Activated effector memory CD4-positive, alpha-beta T cell treated with anti-CD3 and anti-CD28 coated beads, Interleukin-2, amount 50 U/mL, for 16 hours (primary cell): ENCODE measurements at places on chromosomes 6 and 20.

DNA sequence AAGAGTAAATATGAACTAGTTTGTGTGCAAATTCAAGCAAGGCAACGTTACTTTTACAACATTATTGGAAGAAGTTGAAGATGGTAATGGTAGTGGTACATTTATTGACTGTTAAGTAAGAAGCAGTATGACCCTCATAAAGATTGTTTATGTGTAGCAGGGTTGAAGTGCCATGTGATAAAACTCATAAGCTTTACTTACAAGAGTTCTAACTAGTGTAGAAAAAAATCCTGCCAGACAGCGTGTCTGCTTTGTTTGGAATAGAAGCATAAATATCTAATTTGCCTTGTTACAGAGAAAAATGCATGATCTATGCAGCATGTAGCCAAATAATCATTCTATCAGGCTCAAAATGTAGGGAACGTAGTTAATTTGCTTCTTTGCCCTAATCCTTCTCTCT lies 450.8 kb upstream of the SOX4 start:
- DNase-seq, result no peak

- DNase-seq, result no peak
Measured at GRCh38 chr6:169236545-169236944, 17.1 kb downstream of the THBS2 start.

- no peak for DNase-seq
Measured at GRCh38 chr6:3031857-3032640, 32.4 kb downstream of the NQO2 start.

DNA sequence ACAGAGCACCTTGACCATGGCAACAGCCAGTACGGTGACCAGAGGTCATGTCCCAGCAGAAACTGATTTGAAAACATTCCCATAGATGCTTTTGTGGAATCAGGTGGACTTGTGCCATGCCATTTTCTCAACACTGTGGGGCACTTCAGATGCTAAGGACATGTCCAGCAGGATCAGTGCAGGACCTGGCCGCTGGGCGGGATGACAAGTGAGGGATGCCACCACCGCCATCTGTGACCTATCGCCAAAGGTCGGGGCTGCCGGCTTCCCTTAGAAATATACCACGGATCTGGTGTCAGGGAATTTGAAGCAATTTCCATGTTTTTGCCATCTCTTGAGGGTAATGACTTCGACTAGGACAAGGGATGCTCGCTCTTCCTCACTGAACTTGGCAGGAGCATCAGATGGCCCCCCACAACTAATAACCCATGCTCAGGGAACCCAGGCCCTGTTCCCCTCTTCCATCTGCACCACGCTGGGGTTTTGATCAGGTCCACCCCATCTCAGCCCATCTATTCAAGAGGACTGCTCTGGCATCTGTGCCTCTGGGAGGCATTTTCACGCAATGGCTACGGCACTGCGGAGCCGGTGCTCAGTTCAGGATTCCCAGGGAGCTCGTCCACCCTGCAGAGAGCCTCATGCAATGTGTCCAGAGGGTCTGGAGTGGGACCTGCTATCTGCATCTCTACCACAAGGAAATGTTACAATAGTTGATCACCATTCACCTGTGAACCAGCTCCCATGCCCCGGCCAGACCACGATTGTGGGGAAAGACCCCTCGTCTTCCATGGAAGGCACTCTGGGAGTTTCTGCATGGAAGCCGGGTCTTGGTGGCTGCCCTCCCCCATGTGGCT lies 302.6 kb downstream of the TAF4 start:
- peak; percentile 34 for DNase-seq

- no peak for DNase-seq
Measured at GRCh38 chr6:131861381-131861780, 53.6 kb downstream of the ENPP1 start.

DNA sequence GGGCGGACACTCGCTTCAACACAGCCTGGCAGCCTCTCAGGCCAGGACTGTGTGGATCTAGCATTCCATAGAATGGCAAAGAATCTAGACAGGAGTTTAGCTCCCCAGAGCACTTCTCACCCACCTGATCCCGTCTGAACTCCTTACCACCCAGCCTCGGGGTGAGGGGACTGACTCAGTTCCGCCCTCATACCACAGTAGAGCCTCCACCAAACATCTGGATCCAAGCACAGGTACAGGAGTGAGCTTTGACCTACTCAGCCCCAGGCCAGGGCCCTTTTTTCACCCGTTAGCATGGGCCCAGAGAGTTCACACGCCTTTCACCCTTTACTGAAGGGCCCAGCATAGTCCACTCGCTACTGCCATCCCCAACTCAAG lies 715 bp downstream of the PSMF1 start:
- DNase-seq, result no peak

DNA sequence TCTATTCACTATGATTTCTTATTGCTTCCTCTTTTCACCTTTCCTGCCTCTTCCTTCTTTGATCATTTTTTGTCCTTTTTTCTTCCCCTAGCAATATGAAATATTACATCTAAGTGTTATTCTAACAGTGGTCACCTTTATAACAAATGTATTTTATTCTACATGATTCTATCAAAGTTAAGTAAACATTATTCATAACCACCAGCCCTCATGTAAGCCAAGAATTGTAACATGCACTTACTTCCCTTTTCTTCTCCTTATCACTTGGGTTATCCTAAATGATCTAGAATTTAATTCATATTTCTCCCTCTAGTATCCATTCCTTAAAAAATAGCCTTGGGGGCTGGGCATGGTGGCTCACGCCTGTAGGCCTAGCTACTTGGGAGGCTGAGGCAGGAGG lies 88.3 kb upstream of the SLC22A23 start:
- DNase-seq, result no peak
